Caudate nucleus (tissue), 63 donors: ENCODE measurements at places on chromosomes 11 and 22.
A peak's percentile ranks its signal among the peaks of the same experiment; 100 is the strongest.

DNA sequence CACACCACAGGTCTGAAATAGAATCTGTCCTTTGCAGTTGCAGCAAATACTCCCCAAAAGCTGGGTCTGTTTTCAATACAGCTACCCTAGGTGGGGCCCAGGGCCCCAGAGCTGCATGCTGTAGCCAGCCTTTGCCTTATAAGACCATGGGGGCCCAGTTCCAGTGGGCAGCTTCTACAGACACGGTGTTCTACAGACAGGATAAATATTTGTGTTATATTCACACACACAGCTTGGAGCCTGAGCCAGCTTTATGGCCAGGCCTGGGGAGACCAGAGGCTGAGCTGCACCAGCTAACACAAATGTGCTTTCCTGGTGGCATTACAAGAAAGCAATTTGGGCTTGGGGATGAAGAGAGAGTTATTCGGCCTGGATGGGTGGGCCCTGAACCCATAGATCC, 151.8 kb upstream of the NCAM1 start:
- DNase-seq: no peak

DNA sequence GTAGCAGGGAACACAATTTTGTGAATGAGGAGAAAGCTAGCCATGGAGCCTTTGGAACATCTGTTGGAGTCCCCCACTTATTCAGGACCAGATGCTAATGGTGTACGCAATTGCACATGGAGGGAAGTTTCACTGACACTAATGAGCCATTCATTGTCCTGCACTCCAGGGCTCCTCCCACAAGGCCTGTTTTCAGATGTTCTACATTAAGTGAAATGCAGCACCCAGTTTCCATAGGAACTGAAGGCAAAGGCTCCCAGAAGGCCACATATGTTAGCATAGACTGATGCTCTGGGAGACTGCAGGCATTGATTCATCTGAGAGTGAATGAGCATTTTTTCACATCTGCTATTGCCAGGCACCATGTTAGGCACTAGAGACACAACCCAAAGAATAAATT, 399.5 kb downstream of the ETS1 start:
- DNase-seq: no peak

DNA sequence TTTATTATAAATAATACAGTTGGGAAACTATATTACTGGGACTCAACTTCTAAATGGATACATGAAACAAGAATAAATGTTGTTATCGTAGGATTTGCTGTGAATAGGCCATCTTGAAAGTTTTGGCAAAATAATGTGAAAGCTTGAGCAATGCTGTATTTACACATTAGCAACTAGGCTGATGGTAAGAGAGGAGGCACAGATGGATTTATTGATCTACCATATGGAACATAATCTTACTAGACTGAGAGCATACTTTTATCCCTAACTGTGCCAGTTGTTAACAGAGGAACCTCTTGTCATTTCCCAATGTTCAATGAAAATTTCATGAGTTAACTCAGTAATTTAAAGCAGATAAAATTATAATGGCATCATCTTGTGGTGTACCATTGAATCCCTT, 22.8 kb downstream of the APIP start:
- DNase-seq: no peak

- no peak for DNase-seq
These were observed 153.6 kb downstream of the MAML2 start for GRCh38 chr11:96189351-96189750.

DNA sequence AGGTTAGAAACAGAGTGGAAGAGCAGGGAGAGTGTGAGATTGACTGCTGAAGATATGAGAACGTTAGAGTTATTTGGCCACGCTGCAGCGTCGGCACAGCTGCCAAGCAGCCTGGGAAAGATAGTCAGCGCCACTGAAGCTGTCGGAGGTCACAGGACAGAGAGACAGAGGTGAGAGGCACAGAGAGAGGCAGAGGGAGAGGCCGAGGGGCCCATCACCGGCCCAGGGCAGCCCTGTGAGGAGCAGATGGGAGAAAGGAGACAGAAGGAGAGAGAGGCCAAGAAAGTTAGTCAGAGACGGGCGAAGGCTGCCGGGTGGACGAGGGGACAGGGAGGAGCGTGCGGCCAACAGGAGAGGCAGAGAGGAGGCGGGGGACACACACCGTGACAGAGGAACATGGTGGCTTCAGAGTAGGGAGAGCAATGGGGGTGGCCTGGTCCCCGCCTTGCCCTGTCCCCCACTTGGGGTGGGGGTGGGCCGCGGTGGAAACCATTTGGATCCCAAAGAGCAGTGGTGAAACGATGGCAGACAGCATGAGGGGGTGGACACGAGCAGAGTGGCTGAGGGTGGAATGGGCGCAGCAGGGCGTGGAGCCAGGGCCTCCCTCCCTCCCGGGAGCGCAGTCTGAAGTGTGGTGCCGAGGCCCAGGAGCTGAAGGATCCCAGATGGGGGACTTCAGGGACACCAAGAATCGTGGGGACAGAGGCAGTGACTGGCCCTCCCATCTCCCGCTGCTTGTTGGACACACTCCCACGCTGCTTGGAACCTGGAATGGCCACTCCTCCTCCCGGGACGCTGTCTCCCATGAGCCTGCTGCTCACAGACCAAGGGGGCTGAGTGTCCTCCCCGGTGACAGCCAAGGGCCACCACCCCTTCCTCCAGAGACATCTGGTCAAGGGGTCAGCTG, 26.6 kb downstream of the LRRC10B start:
- DNase-seq: no peak

GRCh38 chr22:42217752-42218280, 52.6 kb downstream of the TCF20 start:
- no peak for DNase-seq

- DNase-seq: no peak
These were observed 46.0 kb downstream of the SC5D start for GRCh38 chr11:121338536-121338935.

- no peak for DNase-seq
These were observed 9.0 kb upstream of the ATG16L2 start for GRCh38 chr11:72805216-72805615.

- DNase-seq: peak; percentile 23
These were observed 11.1 kb downstream of the PRDM11 start for GRCh38 chr11:45157247-45158209.

DNA sequence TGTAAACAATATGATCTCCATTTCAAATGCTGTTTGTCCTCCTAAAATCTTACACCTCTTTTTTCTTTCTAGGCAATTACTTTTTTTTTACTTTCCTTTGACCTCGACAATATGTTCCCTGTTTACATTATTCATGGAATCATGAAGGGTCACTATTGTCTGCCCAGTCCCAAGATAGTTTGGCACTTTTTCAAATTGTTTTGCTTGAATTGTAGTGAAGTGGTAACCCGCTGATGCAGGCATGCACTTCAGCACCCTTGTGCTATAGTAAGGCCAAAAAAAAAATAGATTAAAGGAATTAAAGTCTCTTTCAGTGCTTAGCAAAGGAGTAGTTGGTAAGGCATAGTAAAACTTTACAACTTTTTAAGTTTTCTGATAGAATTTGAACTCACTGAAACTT, 90.9 kb downstream of the PAX6 start:
- DNase-seq: no peak

- DNase-seq: no peak
These were observed 47.6 kb upstream of the PARVA start for GRCh38 chr11:12329797-12330196.

GRCh38 chr11:6894097-6894496, 1.8 kb upstream of the OR2D2 start:
- no peak for DNase-seq

DNA sequence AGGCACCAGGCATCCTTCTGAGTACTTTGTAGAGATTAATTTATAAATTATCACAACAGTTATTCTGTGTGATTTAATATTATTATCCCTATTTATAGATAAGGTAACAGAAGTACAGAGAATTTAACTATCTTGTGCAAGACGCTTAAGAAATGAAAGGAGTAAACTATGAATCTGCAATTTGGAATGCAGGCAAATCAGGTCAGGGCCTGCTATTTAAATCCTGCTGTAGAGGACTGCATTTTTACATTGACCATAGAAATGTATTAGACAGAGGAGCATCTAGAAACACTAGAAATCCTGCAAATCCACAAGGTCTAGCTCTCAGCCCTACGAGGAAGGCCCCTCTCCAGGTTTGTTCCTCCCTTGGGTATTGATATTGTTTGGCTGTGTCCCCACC, 336.2 kb downstream of the ETS1 start:
- DNase-seq: no peak

- DNase-seq: no peak
These were observed 26.8 kb upstream of the PPP2R1B start for GRCh38 chr11:111792955-111793500.

- no peak for DNase-seq
These were observed 11.5 kb downstream of the CLMP start for GRCh38 chr11:123183391-123184099.

- DNase-seq: no peak
These were observed 18.1 kb upstream of the PPP6R3 start for GRCh38 chr11:68442433-68442832.

- no peak for DNase-seq
These were observed 4.1 kb upstream of the SLC37A4 start for GRCh38 chr11:119034813-119035212.

DNA sequence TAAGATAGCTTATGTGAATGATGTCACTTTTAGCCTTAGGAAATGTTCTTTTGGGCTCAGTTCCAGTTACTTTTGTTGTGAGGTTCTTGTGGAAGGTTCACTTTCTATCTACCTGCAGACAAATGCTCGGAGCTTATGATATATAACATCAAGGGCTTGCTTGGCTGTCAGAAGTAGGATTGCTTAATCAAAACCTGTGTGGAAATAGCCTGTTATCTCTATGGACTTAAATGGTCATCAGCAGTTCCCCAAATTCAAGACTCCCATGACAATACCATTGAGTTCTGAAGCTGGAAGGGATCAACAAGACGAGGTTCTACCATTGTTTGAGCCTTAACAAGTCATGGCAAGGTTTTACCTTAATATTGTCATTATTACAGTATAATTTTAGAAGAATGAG, 43.8 kb downstream of the FLI1 start:
- DNase-seq: no peak

GRCh38 chr11:68686486-68686885, 2.1 kb downstream of the GAL start:
- no peak for DNase-seq

DNA sequence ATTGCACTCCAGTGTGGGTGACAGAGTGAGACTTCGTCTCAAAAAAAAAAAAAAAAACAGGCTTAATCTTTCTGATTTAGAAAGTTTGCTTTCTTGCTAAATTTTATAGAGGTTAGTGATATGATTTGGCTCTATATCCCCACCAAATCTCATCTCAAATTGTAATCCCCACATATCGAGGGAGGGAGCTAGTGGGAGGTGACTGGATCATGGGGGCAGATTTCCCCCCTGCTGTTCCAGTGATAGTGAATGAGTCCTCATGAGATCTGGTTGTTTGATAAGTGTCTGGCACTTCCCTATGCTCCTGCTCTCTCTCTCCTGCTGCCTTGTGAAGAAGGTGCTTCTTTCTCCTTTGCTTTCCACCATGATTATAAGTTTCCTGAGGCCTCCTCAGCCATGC, 90.9 kb downstream of the OSBP2 start:
- no peak for DNase-seq

- DNase-seq: no peak
These were observed 81.9 kb downstream of the PRR5L start for GRCh38 chr11:36377759-36378564.

DNA sequence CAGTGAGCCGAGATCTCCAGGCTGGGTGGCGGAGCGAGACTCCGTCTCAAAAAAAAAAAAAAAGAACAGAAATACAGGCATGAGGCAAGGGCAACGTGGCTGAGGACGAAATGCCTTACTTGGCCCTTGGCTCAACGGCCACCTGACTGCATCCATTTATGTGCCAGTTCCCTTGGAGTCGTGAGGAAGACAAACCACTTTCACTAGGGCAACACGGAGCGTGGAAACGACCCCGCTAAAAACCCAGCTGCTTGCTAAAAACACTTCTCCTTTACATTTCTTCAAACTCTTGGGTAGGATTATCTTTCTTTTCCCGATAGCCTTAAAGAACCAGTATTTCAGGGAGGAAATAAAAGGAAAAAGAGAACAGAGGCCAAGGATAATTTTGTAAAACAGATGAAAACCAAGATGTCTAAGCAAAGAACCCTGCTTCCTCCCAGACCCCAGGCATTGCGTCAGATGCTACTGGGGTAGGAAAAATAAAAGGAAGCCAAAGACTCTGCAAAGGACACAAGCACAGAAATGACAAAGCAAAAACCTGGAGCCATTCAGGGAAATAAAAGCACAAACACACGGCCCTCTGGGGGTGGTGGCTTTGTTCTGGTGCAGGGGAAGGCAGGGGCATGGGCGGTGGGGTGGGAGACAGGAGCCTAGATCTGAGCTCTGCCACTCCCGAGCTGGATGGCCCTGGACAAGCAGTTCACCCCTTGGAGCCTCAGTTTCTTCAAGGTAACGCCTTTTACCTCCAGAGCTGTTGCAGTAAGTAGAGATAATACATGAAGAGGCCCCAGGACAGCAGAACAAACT, 37.0 kb downstream of the PC start:
- DNase-seq: no peak

- DNase-seq: no peak
These were observed 5.4 kb upstream of the DKK3 start for GRCh38 chr11:12013781-12014180.

DNA sequence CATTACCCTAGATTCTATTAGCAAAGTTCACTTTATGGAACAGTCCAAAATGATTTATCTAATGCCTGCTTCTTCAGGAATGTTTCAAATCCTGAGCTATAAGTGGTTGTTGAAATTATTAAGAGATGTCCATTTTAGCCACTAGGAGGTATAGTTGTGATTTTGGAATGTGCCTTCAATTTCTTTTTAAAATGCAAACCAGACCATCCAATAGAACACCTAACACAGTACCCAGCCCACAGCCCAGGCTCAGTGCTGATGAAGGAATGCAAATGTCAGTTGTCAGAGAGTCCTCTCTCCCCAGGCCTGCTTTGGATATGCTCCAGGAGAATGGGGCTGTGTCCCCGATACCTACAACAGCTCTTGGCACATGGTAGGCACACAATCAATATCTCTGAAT, 85.8 kb upstream of the E2F8 start:
- DNase-seq: no peak

GRCh38 chr22:37768273-37768672, 39.5 kb upstream of the GCAT start:
- DNase-seq: no peak
